Osteocyte (in vitro differentiated cells): ENCODE measurements at places on chromosomes 3 and 15. TPM values are rescaled to one million over a fixed set of nuclear protein-coding genes. Genes with fewer than 3 reads are reported as not detected.
A peak's percentile ranks its signal among the peaks of the same experiment; 100 is the strongest.

Gene LYZL4
- total RNA-seq: not detected in 2 replicates

Gene SPINK8
- not detected in 2 replicates for total RNA-seq

Gene CPN2
- total RNA-seq: not detected in 2 replicates

Gene MESP2
- total RNA-seq: not detected in 2 replicates

Gene LRRIQ4
- not detected in 2 replicates for total RNA-seq

Gene SLC12A1
- total RNA-seq: not detected in 2 replicates

Gene DAZL
- total RNA-seq: not detected in 2 replicates

Gene HDC
- total RNA-seq: not detected in 2 replicates

Gene FHIT
- 1.6 and 2.3 TPM in 2 replicates for total RNA-seq

GRCh38 chr3:105653166-105653565 is 215.6 kb downstream of the CBLB start:
- H3K27me3 ChIP-seq: no peaks in the 10 kb centered on the region
- H3K36me3 ChIP-seq: peaks cover 7% of the 10 kb centered on the region
- no peak overlapping the region for H3K4me3 ChIP-seq
- no peak for DNase-seq
- H3K4me1 ChIP-seq: peaks cover 17% of the 10 kb centered on the region

DNA sequence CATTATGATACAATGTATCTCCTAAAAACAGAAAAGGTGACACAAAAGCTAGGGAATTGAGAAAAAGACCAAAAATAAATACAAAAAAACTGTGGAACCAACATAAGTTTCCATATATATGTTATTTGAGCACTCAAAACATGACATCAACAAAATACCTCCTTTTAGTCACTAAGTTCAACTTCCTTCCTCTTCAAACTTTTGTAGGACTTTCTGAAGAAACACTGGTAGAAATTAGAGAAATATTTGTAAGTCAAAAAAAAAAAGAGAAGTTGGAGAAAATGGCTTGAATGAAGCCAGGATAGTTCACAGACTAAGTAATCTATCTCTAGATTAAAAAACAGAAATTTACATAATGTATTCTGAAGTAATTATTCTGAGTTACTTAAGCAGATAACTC is 208.4 kb upstream of the ALCAM start:
- no peaks in the 10 kb centered on the region for H3K27me3 ChIP-seq
- peaks cover 19% of the 10 kb centered on the region for H3K4me1 ChIP-seq
- DNase-seq: no peak
- H3K36me3 ChIP-seq: no peaks in the 10 kb centered on the region

DNA sequence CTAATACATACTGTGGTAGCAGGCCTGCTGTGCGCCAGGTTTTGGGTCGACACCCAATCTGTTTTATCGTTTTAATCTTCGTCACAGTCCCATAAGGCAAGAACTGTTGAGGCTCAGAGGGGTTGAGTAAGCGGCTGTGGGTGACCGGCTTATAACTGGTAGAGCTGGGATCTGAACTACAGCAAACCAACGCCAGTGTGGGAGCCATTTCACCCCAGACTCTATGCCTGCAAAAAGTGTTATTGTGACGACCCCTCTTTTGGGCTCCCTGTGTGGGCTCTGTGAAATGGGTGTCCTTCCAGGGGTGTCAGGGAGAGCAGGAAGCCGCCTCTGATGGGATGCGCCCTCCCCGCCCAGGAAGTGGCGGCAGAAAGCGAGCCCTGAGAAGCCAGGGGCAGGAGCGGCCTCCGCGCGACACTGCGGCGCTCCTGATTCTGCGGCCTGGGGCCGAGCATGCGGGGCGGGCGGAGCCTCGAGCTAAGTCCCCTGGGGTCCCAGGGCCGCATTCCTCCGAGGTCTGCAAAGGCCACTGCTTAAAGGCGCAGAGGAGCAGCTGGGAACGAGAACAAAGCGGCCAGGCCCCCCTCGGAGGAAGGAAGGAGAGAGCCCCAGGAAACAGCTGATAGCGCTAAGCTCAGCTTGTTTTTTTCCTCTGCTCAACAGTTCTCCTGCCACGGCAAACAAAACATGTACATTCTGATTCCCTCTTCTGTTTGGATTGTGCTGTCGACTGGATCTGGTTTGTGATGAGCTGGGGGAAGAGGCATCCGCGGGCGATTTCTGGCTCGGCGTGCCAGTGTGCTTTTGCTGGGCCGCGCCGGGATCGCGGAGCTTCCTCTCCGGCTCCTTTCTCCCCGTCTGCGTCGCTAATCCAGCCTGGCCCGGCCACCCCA is 33.9 kb downstream of the GRK7 start:
- H3K27ac ChIP-seq: peak overlapping the region; percentile 97
- peak overlapping the region; percentile 65 for H3K4me3 ChIP-seq
- H3K36me3 ChIP-seq: no peaks in the 10 kb centered on the region
- DNase-seq: no peak

GRCh38 chr15:45221053-45221599 is 30.9 kb upstream of the SLC28A2 start:
- no peaks in the 10 kb centered on the region for H3K36me3 ChIP-seq
- no peak overlapping the region for H3K4me3 ChIP-seq
- H3K4me1 ChIP-seq: no peaks in the 10 kb centered on the region
- H3K27ac ChIP-seq: no peak overlapping the region
- peaks cover 31% of the 10 kb centered on the region for H3K27me3 ChIP-seq

- no peak overlapping the region for H3K27ac ChIP-seq
- H3K4me3 ChIP-seq: no peak overlapping the region
- H3K4me1 ChIP-seq: peaks cover 11% of the 10 kb centered on the region
- no peaks in the 10 kb centered on the region for H3K36me3 ChIP-seq
- no peaks in the 10 kb centered on the region for H3K27me3 ChIP-seq
- no peak for DNase-seq
These were observed 90.6 kb upstream of the TSC22D2 start for GRCh38 chr3:150317469-150317868.

DNA sequence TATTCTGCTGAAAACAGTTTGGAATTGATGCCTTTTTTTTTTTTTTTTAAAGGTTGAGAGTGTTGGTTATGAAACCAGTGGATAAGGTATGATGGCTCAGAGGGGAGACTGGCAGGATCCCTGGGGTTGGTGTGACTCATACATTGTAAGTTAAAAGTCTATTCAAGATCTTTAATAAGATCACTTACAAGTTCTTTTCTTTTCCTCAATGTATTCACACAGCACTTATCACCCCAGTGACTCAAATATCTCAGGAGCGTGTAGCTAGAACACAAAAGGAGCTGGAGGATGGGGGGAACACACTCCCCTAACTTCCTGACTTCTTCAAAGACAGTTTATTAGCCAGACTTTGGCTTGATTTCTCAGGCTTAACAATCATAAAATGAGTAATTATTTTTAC is 285.3 kb downstream of the SV2B start:
- H3K4me1 ChIP-seq: no peaks in the 10 kb centered on the region
- no peak overlapping the region for H3K4me3 ChIP-seq
- H3K27me3 ChIP-seq: no peaks in the 10 kb centered on the region
- no peaks in the 10 kb centered on the region for H3K36me3 ChIP-seq
- no peak overlapping the region for H3K27ac ChIP-seq
- no peak for DNase-seq

DNA sequence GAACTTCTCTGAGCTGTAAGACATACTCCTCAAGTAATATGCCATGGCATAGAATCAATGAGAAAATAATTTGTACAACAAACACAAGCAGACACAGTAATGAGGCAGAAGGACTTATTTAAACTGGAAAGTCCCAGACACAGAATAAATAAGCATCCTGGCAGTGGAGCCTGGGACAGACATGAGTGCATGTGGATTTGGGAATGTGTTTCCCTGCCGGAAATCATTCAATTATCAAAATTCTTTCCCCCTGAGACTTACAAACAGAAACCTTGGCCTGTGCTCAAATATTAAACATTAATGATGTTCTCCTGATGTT is 520.1 kb downstream of the ROBO1 start:
- peak overlapping the region; percentile 66 for H3K27ac ChIP-seq
- no peak for DNase-seq
- peaks cover 56% of the 10 kb centered on the region for H3K4me1 ChIP-seq
- no peaks in the 10 kb centered on the region for H3K27me3 ChIP-seq
- no peaks in the 10 kb centered on the region for H3K36me3 ChIP-seq

- no peak overlapping the region for H3K27ac ChIP-seq
- no peaks in the 10 kb centered on the region for H3K36me3 ChIP-seq
- no peak for DNase-seq
- no peak overlapping the region for H3K4me3 ChIP-seq
- H3K27me3 ChIP-seq: no peaks in the 10 kb centered on the region
These were observed 220.1 kb upstream of the CBLB start for GRCh38 chr3:106088899-106089298.

DNA sequence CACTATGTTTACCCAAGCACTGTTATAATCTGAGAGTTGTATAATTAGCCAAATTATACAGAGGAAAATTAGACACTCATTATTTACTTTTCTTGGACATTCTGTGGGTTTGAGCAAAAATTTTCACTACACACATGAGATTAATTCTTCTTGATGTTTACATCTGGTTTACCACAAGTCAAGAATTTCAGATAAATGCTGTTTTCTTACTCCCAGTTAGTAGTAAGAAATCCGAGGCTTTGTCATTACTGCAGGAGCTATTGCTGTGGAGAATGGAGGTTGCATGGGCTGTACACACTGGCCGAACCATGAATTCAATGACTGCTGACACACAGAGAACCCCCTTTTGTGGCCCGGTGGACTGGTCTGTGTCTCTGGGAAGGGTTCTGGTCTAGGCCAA is 207.7 kb upstream of the CFAP20DC start:
- no peak overlapping the region for H3K27ac ChIP-seq
- no peaks in the 10 kb centered on the region for H3K36me3 ChIP-seq
- peaks cover 5% of the 10 kb centered on the region for H3K27me3 ChIP-seq
- H3K4me3 ChIP-seq: no peak overlapping the region
- no peak for DNase-seq

GRCh38 chr3:71211083-71211482 is 372.4 kb downstream of the FOXP1 start:
- peaks cover 2% of the 10 kb centered on the region for H3K36me3 ChIP-seq
- DNase-seq: no peak
- H3K27me3 ChIP-seq: no peaks in the 10 kb centered on the region

DNA sequence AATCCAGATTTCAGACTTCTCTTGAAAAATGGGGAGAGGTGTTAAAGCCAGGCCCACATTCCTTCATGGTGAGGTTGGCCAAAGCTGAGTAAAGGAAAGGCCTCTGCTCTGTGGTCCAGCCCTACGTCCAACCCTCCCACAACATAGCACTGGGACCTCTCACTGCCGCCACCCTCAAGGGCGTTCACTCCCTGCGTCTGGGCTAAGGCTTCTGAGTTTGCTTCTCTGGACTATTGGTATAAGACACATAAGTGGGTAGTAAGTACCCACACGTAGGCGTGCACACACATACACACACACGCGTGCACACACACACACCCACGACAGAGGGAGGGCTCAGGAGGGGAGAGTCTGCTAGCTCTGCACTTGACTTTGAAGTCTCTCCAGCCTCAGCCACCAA is 80.2 kb upstream of the PXYLP1 start:
- no peak overlapping the region for H3K4me3 ChIP-seq
- H3K4me1 ChIP-seq: no peaks in the 10 kb centered on the region
- DNase-seq: no peak
- no peaks in the 10 kb centered on the region for H3K27me3 ChIP-seq
- no peak overlapping the region for H3K27ac ChIP-seq

DNA sequence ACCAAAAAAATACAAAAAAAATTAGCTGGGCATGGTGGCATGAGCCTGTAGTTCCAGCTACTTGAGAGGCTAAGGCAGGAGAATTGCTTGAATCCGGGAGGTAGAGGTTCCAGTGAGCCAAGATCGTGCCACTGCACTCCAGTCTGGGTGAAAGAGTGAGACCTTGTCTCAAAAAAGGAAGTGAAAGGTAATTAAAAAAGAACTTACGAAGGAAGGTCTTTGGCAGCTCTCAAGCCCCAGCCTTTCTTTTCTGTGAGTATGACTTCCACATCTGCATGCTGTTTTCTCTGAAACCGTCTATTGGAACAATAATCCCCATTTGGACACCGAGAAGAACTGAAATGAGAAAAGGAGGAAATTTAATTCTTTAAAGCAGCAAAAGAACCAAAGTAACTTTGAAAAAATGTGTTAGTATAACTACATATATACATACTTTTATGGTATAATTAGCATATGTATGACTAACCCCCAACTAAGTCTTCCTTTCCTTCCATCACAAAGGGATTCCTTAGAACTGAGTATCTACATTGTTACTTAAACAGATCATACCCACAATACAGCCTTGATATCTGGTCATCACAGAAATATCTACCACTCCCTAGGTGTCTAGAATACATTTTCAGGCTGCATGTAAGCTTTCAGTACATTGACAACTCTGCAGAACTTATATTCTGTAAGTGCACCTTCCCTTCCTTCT is 50.1 kb downstream of the SETD2 start:
- no peaks in the 10 kb centered on the region for H3K27me3 ChIP-seq
- no peak overlapping the region for H3K27ac ChIP-seq
- DNase-seq: no peak
- H3K4me3 ChIP-seq: no peak overlapping the region

DNA sequence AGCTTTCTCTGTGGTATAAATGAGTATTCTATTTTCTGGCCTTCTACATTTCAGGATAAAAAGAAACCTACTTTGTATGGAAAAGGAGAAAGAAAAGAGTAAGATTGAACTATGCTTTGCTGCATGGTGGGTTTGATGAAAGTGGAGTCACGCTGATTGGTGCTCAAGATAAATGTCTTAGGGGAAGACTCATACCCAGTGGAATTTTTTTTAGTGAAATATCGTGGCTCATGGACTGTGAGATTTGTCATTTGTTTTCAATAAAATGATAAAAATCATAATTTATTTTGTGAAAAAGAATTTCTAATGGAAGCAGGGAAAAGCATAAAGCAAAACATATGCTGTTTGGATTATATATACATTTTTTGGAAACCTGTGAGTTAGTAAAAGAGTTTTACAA is 292.5 kb downstream of the ZPLD1 start:
- H3K4me1 ChIP-seq: no peaks in the 10 kb centered on the region
- no peak for DNase-seq
- no peak overlapping the region for H3K4me3 ChIP-seq
- no peaks in the 10 kb centered on the region for H3K36me3 ChIP-seq
- H3K27ac ChIP-seq: no peak overlapping the region
- H3K27me3 ChIP-seq: peaks cover 2% of the 10 kb centered on the region

DNA sequence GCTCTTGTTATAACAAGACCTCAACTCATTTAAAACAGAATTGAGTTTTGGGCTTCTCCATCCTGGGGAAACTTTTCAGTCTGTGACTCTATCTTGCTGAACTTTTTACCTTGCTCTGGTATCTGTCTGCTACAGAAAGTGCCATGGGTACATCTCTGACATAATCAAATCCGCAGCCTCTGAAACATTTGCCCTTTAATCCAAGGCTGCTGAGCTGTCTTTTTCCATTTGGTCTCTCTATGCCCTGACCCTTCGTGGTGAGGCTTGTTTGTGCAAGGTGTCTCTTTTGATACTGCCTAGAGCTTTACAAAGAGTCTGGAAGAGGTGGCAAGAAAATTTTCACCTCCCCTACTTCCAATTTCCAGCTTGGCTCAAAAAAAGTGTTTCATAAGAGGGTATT is 11.3 kb downstream of the TMEM108 start:
- H3K4me3 ChIP-seq: no peak overlapping the region
- peaks cover 12% of the 10 kb centered on the region for H3K27me3 ChIP-seq
- H3K27ac ChIP-seq: no peak overlapping the region
- DNase-seq: no peak

GRCh38 chr3:103629391-103629790 is 1194.6 kb downstream of the ZPLD1 start:
- H3K27me3 ChIP-seq: peaks cover 10% of the 10 kb centered on the region
- H3K4me1 ChIP-seq: no peaks in the 10 kb centered on the region
- H3K27ac ChIP-seq: no peak overlapping the region
- H3K4me3 ChIP-seq: no peak overlapping the region
- DNase-seq: no peak
- no peaks in the 10 kb centered on the region for H3K36me3 ChIP-seq
